ENCODE measurements at places on chromosomes 5 and 9.
A peak's percentile ranks its signal among the peaks of the same experiment; 100 is the strongest.

DNA sequence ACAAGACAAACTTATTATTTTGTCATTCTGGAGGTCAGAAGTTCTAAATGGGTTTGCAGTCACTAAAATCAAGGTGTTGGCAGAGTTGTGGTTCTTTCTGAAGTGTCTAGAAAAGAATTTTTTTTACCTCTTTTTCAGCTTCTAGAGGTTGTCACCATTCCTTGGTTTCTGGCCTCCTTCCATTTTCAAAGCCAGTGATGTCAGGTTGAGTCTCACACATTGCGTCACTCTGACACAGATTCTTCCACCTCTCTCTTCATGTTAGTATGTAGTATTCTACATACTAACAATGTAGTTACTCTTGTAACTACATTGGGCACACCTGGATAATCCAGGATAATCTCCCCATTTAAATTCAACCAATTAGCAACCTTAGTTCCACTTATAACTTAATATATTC lies 290.3 kb downstream of the RFX3 start:
- no peak for DNase-seq

GRCh38 chr5:1652873-1653697 lies 129.3 kb upstream of the LPCAT1 start:
- DNase-seq, result no peak

DNA sequence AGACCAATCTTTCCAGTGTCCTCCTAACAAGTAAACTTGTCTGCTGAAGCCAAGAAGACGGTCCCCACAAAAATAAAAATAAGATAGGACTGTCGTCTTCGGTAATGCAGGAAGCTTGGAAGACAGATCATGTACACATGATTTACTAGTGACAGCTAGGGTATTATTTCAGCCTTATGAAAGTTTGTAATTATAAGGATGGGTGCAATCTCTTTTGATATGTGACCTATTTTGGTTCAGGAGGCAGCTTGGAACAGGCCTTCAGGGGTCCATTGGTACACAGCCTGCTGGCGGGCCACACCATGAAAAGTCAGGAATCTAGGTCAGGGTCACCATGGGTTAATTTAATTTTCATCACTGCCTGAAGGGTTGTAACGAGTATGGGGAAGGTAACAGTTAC lies 13.7 kb upstream of the MEIKIN start:
- no peak for DNase-seq

DNA sequence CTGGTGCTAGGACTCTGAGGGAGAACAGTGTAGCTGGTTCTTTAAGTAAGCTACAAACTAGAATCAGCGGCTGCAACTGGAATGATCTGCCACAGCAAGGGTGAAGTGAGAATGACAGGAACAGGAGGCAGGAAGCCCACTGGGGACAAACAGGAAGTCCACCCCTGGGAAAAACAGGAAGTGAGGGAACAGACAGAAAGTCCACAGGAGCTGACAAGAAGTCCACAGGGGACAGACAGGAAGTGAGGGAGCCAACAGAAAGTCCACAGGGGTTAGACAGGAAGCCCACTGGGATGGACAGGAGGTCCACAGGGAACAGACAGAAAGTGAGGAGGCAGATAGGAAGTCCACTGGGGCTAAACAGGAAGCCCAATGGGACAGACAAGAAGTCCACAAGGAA lies 15.5 kb downstream of the ADAMTS16 start:
- no peak for DNase-seq

DNA sequence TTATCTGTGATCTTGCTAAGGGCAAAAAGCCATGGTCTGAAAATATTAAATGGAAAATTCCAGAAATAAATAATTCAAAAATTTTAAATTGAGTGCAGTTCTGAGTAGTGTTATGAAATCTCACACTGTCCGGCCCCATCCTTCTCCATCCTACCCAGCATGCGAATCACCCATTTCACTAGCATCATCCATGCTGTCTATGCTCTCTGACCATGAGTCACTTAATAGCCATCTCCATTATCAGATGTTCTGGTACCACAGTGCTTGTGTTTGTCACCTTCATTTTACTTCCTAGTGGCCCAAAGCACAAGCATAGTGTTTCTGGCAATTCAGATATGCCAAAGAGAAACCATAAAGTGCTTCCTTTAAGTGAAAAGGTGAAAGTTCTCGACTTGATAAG lies 63.3 kb upstream of the SMC5 start:
- no peak for DNase-seq

GRCh38 chr9:117343427-117343826 lies 71.4 kb downstream of the ASTN2 start:
- no peak for DNase-seq

DNA sequence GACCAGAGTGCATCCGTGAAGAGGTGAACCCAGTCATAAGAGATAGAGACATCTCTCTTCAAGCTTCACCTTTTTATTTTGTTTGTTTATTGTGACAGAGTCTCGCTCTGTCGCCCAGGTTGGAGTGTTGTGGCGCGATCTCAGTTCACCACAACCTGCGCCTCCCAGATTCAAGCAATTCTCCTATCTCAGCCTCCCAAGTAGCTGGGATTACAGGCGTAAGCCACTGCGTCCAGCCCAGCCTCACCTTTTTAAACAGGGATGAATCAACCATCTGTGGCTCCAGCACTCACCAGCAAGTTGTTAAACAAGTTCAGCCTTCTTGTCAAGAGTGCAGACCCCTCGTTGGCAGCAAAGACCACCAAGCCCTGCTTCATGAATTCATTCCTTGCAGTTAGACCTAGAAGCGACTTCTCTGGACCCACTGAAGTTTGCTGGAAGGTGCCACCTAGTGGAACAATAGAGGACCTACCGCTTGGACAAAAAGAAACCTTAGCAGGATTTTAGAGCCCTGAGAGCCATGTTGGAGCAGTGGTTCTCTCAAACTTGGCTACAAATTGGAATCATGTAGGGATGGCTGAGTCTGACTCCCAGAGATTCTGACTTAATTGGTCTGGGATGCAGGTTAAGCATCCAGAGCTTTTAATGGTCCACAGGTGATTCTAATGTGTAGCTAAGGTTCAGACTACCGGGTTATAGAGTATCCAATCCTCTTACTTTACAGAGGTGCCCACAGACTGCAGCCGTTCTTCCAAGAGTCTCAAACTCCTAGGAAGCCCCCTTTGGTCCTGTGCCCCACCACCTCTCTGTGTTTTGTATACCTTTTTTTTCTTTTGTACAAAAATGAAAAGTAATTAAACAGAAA lies 10.5 kb upstream of the GALNT10 start:
- peak; percentile 49 for DNase-seq

DNA sequence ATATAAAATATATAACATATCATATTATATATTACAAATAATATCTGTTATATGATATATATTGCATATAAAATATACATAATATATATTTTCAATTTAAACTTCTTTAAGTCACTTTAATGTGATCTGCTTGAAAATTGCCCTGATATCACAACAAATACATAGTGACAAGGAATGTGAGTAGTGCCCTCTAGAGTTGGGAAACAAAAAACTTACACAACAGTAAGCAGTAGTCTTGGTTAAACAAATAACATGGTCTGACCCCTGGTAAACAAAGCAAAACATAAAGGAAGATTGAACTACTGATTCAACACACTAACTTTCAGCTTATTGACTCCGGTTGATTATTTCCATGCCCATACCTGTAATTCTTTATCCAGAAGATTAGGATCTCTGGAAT lies 188.3 kb upstream of the NMUR2 start:
- DNase-seq, result no peak

DNA sequence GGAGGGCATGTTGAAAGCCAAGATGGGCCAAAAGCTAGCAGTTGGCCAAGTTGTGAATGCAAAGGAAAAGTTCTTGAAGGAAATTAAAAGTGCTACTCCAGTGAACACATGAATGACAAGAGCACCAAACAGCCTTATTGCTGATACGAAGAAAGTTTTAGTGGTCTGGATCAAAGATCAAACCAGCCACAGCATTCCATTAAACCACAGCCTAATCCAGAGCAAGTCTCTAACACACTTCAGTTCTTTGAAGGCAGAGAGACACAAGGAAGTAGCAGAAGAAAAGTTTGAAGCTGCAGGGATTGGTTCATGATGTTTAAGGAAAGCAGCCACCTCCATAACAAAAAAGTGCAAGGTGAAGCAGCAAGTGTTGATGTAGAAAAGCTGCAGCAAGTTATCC lies 71.6 kb downstream of the ERCC6L2 start:
- no peak for DNase-seq

GRCh38 chr9:78288214-78288892 lies 8.6 kb upstream of the PSAT1 start:
- no peak for DNase-seq

DNA sequence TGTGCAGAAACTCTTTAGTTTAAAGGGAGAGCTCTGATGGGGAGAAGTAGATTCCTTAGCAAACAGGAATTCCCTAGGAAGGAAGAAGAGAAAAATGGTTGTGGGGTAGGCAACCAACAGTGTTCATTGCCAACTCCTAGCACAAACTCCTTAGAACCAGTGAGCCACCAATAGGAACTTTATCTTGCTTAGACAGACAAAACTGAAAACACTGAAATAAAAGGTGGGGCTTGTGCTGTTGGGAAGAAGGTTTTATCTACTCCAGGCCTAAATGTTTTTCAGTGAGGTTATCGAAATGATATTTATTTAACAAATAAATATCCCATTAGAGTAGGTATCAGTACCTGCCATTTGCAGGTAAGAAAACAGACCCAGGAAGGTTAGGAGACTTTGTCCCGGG lies 7.7 kb upstream of the GLRX start:
- no peak for DNase-seq

- peak; percentile 31 for DNase-seq
These were observed 73.2 kb upstream of the EPB41L4A start for GRCh38 chr5:112492291-112492690.

DNA sequence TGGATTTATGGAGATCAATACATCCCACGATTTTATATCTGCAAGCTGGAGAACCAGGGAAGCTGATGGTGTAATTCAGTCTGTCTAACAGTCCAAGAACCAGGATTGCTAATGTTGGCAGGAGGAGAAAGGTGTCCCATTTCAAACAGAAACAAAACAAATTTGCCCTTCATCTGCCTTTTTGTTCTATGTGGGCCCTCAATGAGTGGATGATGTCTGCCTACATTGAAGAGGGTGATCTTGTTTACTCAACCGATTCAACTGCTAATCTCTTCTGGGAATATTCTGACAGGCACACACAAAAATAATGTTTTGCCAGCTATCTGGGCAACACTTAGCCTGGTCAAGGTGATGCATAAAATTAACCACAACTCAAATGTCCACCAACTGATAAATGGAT lies 65.1 kb upstream of the IL33 start:
- no peak for DNase-seq

- no peak for DNase-seq
These were observed 290.1 kb upstream of the CDH9 start for GRCh38 chr5:27328480-27328879.

- no peak for DNase-seq
These were observed 82.8 kb upstream of the TLX3 start for GRCh38 chr5:171226096-171226754.

- no peak for DNase-seq
These were observed 69.7 kb downstream of the GPBP1 start for GRCh38 chr5:57243286-57244137.

DNA sequence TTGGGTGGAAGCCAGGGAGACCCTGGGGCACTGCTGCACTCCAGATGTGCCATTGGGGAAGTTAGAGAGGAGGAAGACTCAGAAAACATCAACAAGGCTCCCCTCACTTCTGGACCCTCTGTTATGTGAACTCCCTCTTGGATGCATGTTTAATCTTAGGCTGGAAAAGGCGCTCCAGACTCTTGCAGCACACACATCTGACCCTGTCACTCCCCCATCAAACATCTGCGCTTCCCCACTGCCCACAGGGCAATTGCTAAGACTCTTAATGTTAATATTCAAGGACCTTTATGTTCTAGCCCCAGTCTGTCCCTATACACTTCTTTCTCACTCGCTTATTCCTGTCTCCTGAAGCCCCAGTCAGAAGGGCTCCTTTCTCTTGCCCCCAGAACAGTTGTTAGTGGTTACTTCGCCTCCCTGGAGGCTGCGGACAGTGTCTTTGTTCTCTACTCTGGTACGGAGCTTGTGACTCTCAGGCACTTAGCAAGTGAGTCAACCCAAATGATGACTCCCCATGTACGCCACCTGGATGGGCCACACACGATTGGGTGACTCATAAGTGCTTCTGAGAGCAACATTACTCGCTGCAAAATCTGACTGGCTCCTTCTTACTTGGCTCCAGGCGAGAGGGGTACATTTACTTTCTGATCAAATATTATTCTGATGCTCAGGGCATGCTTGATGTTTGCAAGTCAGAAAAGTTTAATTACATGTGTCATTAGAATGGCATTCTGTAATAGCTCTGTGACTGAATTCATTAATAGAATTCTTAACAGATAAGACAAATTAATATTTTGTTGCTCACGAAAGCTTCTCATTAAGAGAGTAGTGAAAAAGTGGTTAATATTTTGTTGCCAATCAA lies 193.6 kb downstream of the HSPA4 start:
- no peak for DNase-seq

DNA sequence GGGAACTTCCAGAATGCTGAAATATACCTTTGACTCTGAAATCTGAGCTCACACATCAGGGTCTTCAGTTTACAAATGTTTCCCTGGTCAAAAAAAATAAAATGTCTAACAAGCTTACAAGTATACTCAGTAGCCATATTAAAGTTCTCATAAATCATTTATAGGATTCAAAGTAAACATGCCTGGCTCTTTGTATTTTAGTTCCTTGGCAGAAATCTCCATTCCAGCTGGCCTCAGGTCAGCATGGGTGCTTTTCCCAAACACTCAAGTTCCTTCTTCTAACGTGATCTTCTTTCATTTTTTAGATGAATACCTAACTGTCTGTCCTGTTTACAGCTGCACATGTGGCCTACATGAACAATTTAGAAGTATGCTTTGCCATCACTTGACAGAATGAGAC lies 263.2 kb downstream of the GAS1 start:
- DNase-seq, result no peak

DNA sequence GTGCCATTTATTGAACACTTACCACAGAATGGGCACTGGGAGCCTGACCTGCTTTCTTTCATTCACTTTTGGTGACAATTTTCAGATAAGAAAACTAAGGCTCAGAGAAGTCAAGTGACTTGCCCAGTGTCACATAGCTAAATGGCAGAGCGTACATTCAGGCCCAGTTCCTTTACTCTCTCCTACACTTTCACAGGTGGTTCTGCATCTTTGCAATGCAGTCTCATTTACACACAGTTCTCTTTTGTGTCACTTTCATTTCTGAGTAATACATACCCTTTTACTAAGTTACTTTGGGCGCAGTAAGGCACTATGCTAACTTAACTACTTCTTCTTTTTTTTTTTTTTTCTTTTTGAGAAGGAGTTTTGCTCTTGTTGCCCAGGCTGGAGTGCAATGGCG lies 8.3 kb downstream of the NFIL3 start:
- DNase-seq, result no peak

- no peak for DNase-seq
These were observed 244.4 kb downstream of the FAM114A2 start for GRCh38 chr5:153794327-153794726.

DNA sequence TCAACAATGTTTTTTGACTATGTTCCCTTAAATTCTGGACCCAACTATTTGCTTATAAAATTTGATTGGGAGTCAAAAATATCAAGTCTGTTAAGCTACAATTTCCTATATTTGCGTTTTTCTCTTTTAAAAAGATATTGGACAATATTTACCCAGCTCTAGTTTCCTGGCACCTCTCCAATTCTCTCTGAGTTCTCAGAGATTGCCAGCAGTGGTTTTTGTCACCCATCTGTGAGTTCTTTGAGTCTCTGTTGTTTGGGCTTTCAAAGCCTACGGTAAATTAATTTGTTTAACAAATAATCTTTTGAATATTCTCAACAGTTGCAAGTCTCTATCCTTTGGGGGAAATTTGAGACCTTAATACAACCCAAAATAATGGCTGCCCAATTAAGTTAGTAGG lies 174.2 kb upstream of the PUM3 start:
- DNase-seq, result no peak
